ENCODE measurements at places on chromosomes 3 and 15.

GRCh38 chr15:29126208-29126536 lies 143.4 kb downstream of the NSMCE3 start:
- H3K4me1 ChIP-seq: no peaks in the 10 kb centered on the region
- DNase-seq: no peak
- H3K4me3 ChIP-seq: no peak overlapping the region
- no peaks in the 10 kb centered on the region for H3K27me3 ChIP-seq

DNA sequence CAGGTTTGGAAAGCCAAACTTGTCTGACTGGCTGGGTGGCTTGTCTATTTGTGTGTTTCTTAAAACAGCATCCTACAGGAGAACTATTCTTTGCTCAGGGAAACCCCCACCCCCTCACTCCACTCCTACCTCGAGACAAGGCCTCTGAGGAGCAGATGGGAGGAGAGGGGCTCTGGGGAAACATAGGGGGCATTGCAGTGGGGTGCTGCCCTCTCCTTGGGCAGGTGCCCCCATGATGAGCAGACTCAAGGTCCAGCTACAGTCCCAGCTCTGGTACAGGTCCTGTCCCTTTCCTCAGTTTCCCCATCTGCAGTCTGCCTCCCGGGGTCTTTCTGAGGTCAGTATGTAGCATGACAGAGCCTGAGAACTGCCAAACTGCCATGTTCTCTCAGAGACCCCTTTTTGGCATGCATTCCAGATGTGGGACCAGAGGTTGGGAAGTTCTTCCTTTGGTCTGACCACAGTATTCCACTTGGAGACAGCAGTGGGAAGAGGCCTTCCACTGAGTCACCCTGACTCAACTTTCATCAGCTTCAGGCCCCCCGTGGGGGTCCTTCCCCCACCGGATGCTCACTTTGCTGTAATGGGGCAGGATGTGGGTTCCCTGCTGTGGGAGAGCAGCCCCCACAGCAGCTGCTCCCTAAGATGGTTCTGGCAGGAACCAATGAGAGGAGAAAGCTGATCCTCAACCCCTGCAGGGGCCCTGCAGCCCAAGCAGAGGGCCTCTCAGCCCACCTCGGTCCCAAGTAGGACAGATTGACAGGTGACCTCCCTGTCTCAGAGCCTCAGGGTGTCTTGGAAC lies 32.3 kb upstream of the CYP11A1 start:
- no peaks in the 10 kb centered on the region for H3K27me3 ChIP-seq
- H3K4me1 ChIP-seq: peaks cover 96% of the 10 kb centered on the region
- H3K4me3 ChIP-seq: peak overlapping the region; percentile 64
- peak overlapping the region; percentile 93 for H3K27ac ChIP-seq
- peak; percentile 72 for DNase-seq

GRCh38 chr15:100208921-100209603 lies 132.7 kb downstream of the ADAMTS17 start:
- no peak for DNase-seq
- no peaks in the 10 kb centered on the region for H3K27me3 ChIP-seq
- peaks cover 5% of the 10 kb centered on the region for H3K36me3 ChIP-seq
- no peaks in the 10 kb centered on the region for H3K4me1 ChIP-seq
- H3K4me3 ChIP-seq: no peak overlapping the region

GRCh38 chr3:59572106-59572505 lies 522.3 kb upstream of the CFAP20DC start:
- no peaks in the 10 kb centered on the region for H3K27me3 ChIP-seq
- no peak for DNase-seq
- H3K4me3 ChIP-seq: no peak overlapping the region
- H3K4me1 ChIP-seq: peaks cover 6% of the 10 kb centered on the region
- no peaks in the 10 kb centered on the region for H3K36me3 ChIP-seq

DNA sequence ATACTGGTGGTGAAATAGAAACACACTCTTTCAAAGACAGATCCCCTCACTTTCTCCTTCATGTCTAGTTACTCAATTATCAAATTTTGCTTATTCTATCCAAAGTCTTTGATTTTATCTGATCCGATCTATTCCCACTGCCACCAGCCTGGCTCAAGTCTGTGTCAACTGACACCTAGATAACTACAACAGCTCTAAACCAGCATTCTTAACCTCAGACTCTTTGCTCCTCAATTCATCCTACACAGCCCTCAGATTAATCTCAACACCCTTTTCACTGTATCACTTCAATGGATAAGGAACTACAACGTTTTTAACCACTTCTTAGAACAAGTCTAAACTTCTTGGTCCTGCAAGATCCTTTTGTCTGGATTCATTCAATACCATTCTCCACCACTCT lies 9.1 kb downstream of the KPNA1 start:
- H3K36me3 ChIP-seq: peaks cover 38% of the 10 kb centered on the region
- peaks cover 79% of the 10 kb centered on the region for H3K4me1 ChIP-seq
- H3K27ac ChIP-seq: peak overlapping the region; percentile 0
- no peak for DNase-seq

DNA sequence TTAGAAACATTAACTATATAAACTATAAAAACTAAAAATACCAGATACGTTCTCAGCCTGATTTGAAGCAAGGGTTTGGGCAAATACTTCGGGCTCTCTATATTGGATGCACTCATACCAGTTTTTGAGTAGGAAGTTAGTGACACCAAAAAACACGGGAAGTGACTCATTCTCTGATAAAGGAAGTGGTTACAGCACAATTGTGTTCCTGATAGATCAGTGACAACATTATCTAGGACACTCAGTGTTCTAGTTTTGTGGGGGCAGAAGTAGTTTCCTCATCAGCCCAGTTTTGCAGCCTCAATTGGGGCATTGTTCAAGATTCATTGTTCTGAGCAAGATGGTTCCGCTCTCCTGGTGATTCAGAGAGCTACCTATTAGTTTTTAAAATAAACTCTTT lies 469.6 kb upstream of the DPPA4 start:
- no peaks in the 10 kb centered on the region for H3K36me3 ChIP-seq
- H3K27me3 ChIP-seq: no peaks in the 10 kb centered on the region
- H3K27ac ChIP-seq: peak overlapping the region; percentile 74
- peaks cover 56% of the 10 kb centered on the region for H3K4me1 ChIP-seq

DNA sequence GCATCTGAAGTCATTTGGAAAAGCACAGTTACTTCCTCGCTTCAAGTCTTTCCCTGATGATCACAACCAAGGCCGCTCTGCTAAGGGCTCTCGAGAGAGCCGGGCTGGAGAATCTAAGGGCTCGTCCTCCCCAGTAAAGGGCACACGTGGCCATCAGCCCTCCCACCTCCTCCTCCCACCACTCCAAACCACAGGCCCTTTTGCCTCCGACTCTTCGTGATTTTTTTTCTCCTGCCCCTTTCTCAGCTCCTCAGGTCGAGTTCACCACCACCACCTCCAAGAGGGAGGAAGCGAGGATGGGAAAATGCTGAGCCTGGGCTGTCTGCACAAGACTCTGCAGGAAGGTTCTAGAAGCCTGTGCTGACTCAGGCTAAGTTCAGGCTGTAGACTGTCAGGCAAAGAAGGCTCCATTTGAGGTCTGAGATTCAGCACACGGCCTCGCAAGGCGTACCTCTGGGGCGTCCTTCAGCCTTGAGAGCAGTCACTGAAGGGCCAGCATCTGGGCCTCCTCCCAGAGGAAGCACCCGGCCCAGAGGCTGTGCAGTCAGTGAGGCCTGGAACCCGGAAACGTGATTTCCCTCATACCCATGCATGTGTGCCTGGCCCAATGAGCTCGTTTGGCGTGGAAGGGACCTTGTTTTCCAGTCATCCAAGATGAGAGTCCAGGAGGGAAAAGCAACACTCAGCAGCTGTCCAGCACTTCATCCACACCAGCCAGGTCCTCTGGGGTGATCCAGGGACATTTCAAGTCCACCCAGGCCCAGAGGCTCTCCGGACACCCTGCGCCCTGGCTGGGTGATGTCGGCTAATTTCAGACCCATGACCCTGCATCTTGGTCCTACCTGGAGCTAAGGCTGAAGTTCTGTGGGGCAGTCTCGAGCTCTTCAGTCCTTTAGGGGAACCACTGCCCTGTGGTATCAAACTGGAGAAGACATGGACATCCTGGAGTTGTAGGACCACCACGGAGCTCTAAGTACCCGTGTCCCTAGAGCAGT lies 196.8 kb downstream of the XXYLT1 start:
- H3K27me3 ChIP-seq: no peaks in the 10 kb centered on the region
- DNase-seq: no peak
- no peak overlapping the region for H3K4me3 ChIP-seq
- H3K27ac ChIP-seq: no peak overlapping the region
- H3K36me3 ChIP-seq: peaks cover 5% of the 10 kb centered on the region

- DNase-seq: no peak
- H3K36me3 ChIP-seq: no peaks in the 10 kb centered on the region
- no peaks in the 10 kb centered on the region for H3K27me3 ChIP-seq
- no peaks in the 10 kb centered on the region for H3K4me1 ChIP-seq
- no peak overlapping the region for H3K27ac ChIP-seq
- no peak overlapping the region for H3K4me3 ChIP-seq
These were observed 279.8 kb downstream of the ADAMTS17 start for GRCh38 chr15:100061944-100062343.

DNA sequence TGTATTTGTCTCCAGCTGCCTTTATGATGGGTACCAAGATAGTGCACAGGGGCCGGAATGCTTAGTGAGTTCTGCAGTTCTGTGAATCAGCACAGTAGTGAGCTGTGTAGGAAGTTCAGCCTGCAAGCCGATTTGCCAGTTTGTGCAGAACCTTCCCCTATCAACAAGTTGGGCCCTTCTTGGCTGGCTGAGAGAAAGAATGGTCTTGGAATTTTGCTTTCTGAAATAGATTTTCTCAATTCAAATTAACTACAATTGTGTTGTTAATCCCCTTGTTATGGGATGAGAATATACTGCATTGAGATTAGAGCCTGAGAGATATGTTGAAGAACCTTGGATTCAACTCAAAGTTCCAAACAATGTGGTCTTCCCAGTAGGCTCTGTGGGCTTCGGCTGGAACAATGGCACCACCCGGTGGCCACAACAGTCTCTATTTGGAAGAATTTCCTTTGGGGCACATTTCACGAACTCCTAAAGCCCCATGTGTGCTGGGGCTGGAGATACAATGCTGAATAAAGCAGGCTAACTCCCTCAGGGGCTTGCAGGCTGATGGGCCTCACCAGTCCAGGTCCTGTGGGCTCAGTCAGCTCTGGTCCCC lies 59.1 kb downstream of the TRIM42 start:
- H3K27ac ChIP-seq: no peak overlapping the region

- DNase-seq: no peak
- peaks cover 89% of the 10 kb centered on the region for H3K36me3 ChIP-seq
- H3K4me1 ChIP-seq: peaks cover 21% of the 10 kb centered on the region
- no peak overlapping the region for H3K27ac ChIP-seq
- no peaks in the 10 kb centered on the region for H3K27me3 ChIP-seq
These were observed 67.7 kb downstream of the STT3B start for GRCh38 chr3:31600431-31600830.

GRCh38 chr3:125431912-125432790 lies 57.0 kb upstream of the ZNF148 start:
- no peak overlapping the region for H3K27ac ChIP-seq
- H3K4me1 ChIP-seq: peaks cover 7% of the 10 kb centered on the region
- no peaks in the 10 kb centered on the region for H3K27me3 ChIP-seq
- H3K4me3 ChIP-seq: no peak overlapping the region
- DNase-seq: no peak

GRCh38 chr15:89378296-89379151 lies 43.9 kb upstream of the POLG start:
- H3K27ac ChIP-seq: no peak overlapping the region
- peak; percentile 64 for DNase-seq
- no peaks in the 10 kb centered on the region for H3K36me3 ChIP-seq
- H3K4me3 ChIP-seq: peak overlapping the region; percentile 60
- peaks cover 7% of the 10 kb centered on the region for H3K4me1 ChIP-seq

- no peak overlapping the region for H3K4me3 ChIP-seq
- no peak overlapping the region for H3K27ac ChIP-seq
- no peak for DNase-seq
- no peaks in the 10 kb centered on the region for H3K36me3 ChIP-seq
These were observed 226.8 kb downstream of the MAGI1 start for GRCh38 chr3:65811892-65812291.

DNA sequence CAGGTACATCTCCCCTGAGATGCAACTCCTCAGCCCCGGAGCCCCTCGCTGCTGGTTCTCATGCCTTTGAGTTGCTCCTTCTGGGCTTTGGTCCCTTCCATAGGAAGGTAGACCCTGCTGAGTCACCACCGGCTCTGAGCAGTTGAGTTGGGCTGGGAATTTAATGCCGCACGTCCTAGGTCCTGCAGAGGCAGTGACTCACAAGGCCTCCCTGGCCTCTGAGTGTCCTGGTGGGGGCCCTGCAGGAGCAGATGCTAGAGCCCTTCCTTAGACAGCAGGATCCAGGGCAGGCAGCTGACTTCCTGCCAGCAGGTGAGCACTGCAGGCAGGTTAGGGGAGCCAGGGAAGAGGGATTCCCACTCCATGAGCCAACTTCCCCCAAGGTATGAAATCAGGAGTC lies 5.5 kb upstream of the NTRK3 start:
- no peak overlapping the region for H3K27ac ChIP-seq
- no peaks in the 10 kb centered on the region for H3K36me3 ChIP-seq
- no peak overlapping the region for H3K4me3 ChIP-seq
- DNase-seq: no peak
- peaks cover 78% of the 10 kb centered on the region for H3K27me3 ChIP-seq
- peaks cover 12% of the 10 kb centered on the region for H3K4me1 ChIP-seq

DNA sequence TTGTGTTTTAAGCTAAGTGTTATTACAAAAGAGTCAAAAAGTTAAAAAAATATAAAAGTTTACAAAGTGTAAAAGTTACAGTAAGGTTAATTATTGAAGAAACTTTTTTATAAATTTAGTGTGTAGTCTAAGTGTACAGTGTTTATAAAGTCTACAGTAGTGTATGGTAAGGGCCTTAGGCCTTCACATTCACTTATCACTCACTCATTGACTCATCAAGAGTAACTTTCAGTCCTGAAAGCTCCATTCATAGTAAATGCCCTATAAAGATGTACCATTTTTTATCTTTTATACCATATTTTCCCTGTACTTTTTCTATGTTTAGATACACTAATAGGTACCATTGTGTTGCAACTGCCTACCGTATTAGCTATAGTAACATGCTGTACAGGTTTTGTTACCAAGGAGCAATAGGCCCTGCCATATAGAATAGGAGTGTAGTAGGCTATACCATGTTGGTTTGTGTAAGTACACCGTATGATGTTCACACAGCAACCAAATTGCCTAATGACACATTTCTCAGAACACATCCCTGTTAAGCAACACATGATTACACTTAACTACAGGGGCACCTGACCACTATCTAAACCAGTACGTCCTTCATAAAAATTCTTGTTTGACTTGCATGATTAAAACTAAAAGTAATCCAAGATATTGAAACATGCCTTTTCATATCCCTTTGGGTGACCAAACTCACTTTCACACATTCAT lies 17.2 kb downstream of the RAD18 start:
- no peak overlapping the region for H3K27ac ChIP-seq
- peaks cover 5% of the 10 kb centered on the region for H3K4me1 ChIP-seq
- peaks cover 78% of the 10 kb centered on the region for H3K36me3 ChIP-seq

GRCh38 chr3:23162934-23163333 lies 40.2 kb upstream of the UBE2E2 start:
- H3K27ac ChIP-seq: no peak overlapping the region
- H3K36me3 ChIP-seq: no peaks in the 10 kb centered on the region
- peaks cover 5% of the 10 kb centered on the region for H3K4me1 ChIP-seq
- no peaks in the 10 kb centered on the region for H3K27me3 ChIP-seq

- no peaks in the 10 kb centered on the region for H3K27me3 ChIP-seq
- peaks cover 9% of the 10 kb centered on the region for H3K4me1 ChIP-seq
- no peak overlapping the region for H3K27ac ChIP-seq
- no peak overlapping the region for H3K4me3 ChIP-seq
- no peak for DNase-seq
These were observed 54.5 kb upstream of the C3orf80 start for GRCh38 chr3:160170409-160171370.

- H3K27ac ChIP-seq: no peak overlapping the region
- peaks cover 31% of the 10 kb centered on the region for H3K4me1 ChIP-seq
- DNase-seq: peak; percentile 45
- no peak overlapping the region for H3K4me3 ChIP-seq
These were observed 5.0 kb upstream of the AP3S2 start for GRCh38 chr15:89898614-89899294.
